ENCODE measurements at places on chromosomes 2 and 18.

DNA sequence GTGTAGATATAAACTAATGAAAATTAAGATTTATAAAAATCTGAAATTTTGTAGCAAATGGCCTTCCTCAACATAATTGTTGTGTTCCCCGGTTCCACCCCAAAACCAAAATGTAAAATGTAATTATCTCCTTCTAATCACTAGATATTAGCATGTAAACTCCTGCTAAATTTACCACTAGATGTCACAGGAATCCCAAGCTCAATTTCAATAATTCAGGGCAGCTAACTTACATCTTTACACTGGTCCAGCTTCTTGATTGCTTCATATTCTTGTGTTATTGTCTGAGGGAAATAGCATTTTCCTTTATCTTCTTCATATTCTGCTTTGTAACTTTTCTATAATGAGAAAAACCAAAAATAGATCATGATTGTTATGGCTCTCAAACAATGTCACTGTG, 42.6 kb downstream of the NEB start:
- DNase-seq = no peak

DNA sequence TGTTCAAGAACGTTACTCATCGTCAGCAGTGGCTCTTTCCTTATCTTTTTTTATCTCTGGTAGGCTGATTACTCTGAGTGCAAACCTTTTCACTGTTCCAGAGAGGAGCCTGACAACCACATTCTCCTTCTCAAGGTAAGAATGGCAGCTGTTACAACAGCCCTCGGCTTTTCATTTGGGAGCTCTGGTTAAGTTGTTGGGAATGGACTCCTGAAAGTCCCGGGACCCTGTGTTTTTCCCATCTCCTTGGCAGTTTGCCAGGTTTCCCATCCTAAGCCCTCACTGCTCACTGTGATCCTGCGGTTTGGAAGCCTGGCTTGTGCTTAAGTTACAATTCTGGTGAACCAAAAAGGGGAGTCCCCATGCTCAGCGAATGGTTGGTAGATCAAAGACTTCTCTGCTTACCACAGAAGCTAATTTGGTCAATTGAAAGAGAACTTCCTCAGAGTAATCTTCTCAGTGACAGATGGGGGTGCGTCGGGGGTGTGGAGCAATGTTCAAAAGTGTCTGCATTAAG, 122.3 kb downstream of the LYPD6B start:
- DNase-seq = peak; percentile 57

- DNase-seq = no peak
These were observed 56.0 kb downstream of the ARHGAP25 start for GRCh38 chr2:68790600-68790999.

DNA sequence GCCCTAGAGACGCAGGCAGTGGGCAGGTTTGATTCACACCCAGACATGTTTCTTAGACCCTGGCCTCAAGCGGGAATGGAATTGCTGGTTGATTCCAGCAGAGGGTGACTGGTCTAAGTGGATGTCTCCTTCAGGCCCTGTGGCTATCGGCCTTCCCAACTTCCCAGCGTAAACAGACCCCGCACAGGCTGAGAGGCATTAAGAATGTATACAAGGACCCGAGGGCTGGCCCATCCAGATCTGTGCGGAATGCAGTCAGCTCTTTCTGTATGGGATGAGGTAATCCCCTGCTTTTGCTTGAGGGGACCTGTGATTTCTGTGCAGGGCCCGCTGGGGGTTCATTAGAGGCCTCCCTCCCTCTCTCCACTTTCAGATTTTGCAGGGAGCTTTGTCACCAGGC, 6.5 kb downstream of the ACKR3 start:
- DNase-seq = no peak

DNA sequence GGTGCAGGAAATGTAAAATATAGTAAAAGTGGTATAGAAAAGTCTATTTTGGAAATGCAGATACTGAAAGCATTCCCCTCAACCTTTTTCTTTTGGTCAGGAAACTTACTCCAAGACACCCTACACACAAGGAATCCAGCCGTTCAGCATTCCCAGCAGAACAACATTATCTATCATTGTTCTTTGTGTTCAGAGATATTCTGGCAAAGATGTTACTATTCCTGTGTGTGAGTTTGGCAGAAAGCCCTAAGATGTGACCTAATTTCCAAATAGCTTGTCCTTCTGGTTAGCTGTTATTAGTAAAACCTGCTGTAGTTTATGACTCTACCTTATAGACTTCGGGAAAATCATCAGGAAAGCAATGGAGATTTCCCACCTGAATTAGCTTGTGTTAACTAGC, 78.1 kb upstream of the PELI1 start:
- DNase-seq = no peak

- no peak for DNase-seq
These were observed 11.8 kb downstream of the SMAD4 start for GRCh38 chr18:51041677-51042352.

Data from GM06990 (cell line).